Fibroblast of villous mesenchyme (primary cell): ENCODE measurements at places on chromosomes 4 and X. TPM values are rescaled to one million over a fixed set of nuclear protein-coding genes. Genes with fewer than 3 reads are reported as not detected.

DNA sequence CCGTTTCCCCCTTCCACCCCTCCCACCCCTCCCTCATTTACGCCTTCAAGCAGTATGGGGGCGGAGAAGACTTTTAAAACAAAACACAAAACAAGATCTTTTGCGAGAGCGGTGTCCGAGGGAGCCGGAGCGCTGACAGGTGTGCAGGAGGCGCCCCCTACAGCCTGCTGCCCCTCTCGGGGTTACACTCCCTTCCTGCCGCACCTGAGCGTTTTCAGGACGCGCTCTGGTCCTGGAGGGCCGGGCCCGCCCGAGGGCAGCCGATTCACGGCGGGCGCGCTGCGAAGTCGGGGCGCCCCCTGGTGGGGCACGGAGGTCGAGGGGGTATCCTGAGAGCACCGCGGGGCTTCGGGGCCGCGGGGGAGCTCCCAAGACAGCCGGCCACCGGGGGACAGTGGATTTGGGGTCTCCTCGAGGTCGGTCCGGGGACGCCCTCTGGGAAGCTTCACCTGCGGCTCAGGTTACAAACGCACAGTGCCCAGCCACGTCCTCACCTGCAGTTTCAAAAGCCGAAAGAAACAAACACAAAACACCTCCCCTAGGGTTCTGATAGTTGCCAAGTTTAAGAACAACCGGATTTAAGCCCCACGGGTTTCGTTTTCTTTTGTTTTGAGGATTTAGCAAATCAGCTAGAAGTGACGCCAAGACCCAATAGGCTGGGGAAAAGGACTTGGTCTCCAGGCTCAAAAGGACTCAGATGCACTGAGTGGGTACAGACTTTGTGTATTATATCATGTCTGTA, 8.0 kb upstream of the NEUROG2 start:
- peak; percentile 32 for DNase-seq

DNA sequence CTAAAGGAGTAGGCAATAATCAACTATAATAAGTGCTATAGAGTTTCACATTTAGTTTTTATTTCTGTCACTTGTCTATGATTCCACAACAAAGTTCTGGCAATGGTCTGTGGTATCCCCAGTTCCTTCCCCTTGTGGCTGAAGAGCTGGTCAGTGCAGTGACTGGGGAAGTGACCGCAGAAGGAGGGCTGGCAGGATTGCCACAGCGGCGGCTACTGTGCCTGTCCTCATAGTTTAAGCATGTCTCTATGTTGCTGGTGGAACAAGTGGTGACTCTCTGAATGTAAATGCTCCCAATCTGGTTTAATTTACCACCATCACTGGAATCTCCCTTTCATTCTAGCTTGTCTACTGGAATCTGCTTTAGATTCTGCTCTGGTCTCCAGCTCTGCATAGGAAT, 170.6 kb upstream of the GK2 start:
- no peak for DNase-seq

DNA sequence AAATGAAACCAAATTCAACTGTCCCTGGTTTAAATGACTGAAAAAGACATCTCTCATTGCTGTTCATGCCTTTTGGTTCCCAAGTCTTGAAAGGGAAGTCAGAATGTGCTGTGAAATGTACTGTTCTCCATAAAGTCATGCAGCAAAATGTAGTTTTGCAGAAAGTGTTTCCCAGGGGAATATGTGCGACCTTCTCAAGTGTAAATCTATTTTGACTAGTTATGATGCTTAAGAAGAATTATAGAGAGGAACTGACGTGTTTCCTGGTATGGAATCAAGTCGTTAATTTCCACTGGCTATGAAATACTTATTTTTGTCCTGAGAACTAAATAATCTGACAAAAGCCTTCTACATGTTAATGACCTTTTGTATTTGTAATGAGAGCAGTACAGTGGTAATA, 223.1 kb downstream of the CLCN4 start:
- peak; percentile 35 for DNase-seq

- no peak for DNase-seq
These were observed 71.3 kb upstream of the STS start for GRCh38 chrX:7076245-7076661.

GRCh38 chr4:76689145-76689817, 208.7 kb downstream of the SOWAHB start:
- peak; percentile 28 for DNase-seq

DNA sequence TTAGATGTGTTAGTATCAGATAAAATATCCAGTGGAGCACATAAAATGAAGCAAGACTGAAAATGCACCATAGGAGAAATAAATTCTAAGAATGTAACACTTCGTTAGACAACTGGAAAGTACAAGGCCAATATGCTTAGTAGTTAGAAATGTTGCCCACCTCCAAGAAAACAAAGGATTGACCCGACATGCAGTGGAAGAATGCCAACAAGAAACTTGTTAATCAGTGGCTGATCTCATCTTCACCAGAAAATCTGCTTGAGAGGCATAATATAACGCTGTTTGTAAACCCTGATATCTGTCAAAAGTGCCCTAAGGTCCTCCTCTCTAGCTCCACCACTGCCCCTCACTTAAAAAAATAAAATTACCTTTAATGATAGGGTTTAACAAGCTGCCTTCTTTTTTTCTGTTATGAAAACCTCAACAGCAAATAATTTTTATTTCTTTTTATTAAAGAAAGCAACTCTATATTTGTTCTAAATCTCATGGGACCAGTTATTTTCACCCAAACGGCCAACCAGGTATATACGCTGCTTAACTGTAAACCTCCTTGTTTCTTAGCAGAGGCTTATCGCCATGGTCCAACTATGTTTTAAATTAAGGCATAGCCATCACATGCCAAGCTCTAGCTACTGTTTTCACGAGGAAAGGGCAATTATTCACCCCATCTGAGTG, 1.8 kb downstream of the RASGEF1B start:
- no peak for DNase-seq

DNA sequence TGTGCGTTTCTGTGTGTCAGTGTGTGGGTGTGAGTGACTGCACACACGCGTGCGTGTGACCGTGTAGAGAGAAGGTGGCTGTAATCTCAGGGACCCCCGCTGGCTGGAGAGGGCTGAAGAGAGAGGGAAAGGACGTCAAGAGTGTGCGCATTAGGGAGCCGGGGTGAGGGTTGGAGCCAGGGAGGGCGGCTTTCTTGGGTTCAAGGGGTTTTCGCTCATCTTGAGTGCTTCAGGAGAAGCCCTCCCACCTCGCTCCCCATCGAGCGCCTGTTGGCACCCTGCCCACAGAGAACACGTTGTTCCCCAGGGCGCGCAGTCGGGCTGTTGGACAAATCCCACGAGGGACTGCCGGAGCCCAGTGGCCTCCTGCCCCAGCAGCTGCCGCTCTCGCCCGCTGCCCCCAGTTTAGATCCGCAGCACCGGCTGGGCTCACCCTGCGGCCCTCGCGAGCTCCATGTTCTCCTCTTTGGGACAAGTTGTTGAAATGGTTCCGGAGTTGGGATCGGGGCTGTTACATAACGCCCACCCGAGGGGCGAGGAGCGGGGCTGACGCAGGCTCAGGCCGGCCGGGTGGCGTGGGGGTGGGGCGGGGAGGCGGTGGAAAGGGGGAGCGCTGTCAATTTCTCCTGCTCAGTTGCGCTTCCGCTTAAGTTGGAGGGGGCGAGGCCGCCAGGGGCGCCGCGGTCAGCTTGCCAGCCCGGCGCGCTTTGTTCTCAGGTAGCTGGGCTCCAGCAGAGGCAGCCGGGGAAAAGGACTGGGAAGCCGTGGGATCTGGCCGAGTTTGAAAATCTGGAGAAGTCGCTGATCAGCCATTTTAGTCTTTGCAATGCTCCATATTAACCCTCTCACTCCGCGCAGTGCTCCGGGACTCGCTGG, 1.6 kb downstream of the GRIA2 start:
- DNase-seq, result no peak

ARSJ gene
- 49.3 and 69.5 TPM in 2 replicates for total RNA-seq

PRRG3 gene
- not detected in 2 replicates for total RNA-seq

MAGEA3 gene
- total RNA-seq, result not detected in 2 replicates
